MCF 10A (cell line): ENCODE measurements at places on chromosomes 6 and 20.

- H3K36me3 ChIP-seq = no peaks in the 10 kb centered on the region
- H3K4me3 ChIP-seq = no peak overlapping the region
- peaks cover 6% of the 10 kb centered on the region for H3K4me1 ChIP-seq
- H3K27ac ChIP-seq = no peak overlapping the region
- no peaks in the 10 kb centered on the region for H3K27me3 ChIP-seq
Measured at GRCh38 chr6:21842875-21843645, 249.5 kb downstream of the SOX4 start.

- peak; percentile 77 for DNase-seq
- H3K27ac ChIP-seq = peak overlapping the region; percentile 97
- H3K4me3 ChIP-seq = peak overlapping the region; percentile 88
- H3K4me1 ChIP-seq = peaks cover 35% of the 10 kb centered on the region
- H3K27me3 ChIP-seq = no peaks in the 10 kb centered on the region
- H3K36me3 ChIP-seq = peaks cover 65% of the 10 kb centered on the region
Measured at GRCh38 chr6:56637640-56638039, 5.0 kb downstream of the DST start.

GRCh38 chr6:160273750-160274149 is 15.1 kb upstream of the SLC22A2 start:
- H3K27me3 ChIP-seq = no peaks in the 10 kb centered on the region
- H3K27ac ChIP-seq = no peak overlapping the region
- peaks cover under 1% of the 10 kb centered on the region for H3K4me1 ChIP-seq
- no peaks in the 10 kb centered on the region for H3K36me3 ChIP-seq

DNA sequence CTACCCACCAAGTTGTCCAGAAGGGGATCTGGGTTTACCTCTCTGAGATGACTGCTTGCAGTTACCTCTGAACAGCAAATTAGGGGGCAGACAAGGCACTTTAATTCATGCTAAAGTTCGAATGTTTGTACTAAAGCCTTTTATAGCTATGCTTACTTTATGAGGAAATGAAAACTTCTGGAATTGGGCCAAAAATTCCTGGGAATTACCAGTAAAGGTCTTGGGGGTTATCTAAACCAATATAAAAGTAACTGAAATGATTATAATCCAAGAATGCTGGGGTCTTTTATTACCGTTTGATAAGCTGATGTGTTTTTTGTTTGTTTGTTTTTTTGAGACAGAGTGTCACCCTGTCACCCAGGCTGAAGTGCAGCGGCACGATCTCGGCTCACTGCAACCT is 7.9 kb upstream of the LZTS3 start:
- H3K36me3 ChIP-seq = peaks cover 6% of the 10 kb centered on the region
- H3K27ac ChIP-seq = no peak overlapping the region
- H3K27me3 ChIP-seq = no peaks in the 10 kb centered on the region
- DNase-seq = no peak
